ENCODE measurements at places on chromosomes 12 and 14. TPM values are rescaled to one million over a fixed set of nuclear protein-coding genes. Genes with fewer than 3 reads are reported as not detected.

The ERBB3 gene
- 9.1 TPM for total RNA-seq

GRCh38 chr14:104283197-104284106 is 145.1 kb downstream of the KIF26A start:
- no peak for DNase-seq
- H3K36me3 ChIP-seq, result no peaks in the 10 kb centered on the region
- no peak overlapping the region for H3K27ac ChIP-seq
- H3K4me1 ChIP-seq, result no peaks in the 10 kb centered on the region

- H3K27ac ChIP-seq, result no peak overlapping the region
- H3K27me3 ChIP-seq, result no peaks in the 10 kb centered on the region
- no peaks in the 10 kb centered on the region for H3K4me1 ChIP-seq
- no peaks in the 10 kb centered on the region for H3K36me3 ChIP-seq
- DNase-seq, result no peak
Measured at GRCh38 chr14:20118795-20119194, 8.3 kb downstream of the OR4K17 start.

- H3K36me3 ChIP-seq, result no peaks in the 10 kb centered on the region
- DNase-seq, result no peak
- no peak overlapping the region for H3K27ac ChIP-seq
Measured at GRCh38 chr12:10397296-10397695, 7.5 kb upstream of the KLRK1 start.

DNA sequence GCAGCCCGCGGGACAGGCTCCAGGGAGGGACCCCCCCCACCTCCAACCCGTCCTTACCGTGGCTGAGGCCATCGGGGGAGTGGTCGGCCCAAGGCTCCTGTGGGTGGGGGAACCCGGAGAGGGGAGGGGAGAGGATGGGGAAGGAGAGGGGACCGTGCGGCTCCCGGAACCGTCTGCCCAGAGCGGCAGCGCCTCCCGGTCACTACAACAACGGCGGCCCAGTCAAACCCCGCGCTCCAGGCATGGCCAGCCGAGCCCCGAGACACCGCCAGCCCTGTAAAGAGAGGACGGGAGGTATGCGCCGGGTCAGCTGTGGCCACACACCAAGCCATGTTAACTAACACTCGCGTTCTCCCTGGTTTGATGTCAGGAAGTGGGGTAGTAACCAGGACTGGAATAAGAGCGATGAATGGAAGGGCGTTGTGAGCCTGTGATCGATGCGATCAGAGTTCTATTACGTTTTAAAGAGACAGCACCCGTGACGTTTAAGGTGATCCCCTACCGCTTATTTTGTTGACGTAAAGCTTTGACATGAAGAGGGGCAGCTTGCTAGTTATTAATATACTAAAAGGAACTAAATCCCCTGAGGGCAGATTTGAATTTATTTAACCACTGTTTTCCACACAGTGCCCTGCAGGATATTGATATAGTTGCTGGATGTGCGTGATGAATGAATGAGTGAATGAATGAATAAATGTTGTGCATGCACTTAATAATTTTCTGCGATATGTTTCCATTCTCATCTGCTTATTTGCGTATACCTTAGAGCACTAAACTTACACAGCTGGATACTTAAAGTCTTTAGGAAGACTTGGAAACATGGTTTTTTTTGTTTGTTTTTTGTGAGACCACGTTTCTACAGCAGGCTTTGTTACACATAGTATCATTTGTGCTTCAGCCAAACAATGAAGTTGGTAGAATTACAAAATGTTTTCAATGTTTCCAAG is at the start of gene POC1B:
POC1B (minus strand) TSS at position 224 of the 947 bp plus-strand sequence; CDS start at position 72, 152 bp downstream.
- peak within 1 kb of the TSS; percentile 75 for H3K4me3 ChIP-seq
- peak within 1 kb of the TSS; percentile 89 for H3K27ac ChIP-seq
- no peaks in the 10 kb centered on the region for H3K36me3 ChIP-seq
- peak; percentile 76 for DNase-seq
- H3K4me1 ChIP-seq, result peaks cover 14% of the 10 kb centered on the region

- H3K36me3 ChIP-seq, result no peaks in the 10 kb centered on the region
- no peaks in the 10 kb centered on the region for H3K27me3 ChIP-seq
- no peak for DNase-seq
Measured at GRCh38 chr12:52699960-52700359, 3.4 kb downstream of the KRT77 start.

DNA sequence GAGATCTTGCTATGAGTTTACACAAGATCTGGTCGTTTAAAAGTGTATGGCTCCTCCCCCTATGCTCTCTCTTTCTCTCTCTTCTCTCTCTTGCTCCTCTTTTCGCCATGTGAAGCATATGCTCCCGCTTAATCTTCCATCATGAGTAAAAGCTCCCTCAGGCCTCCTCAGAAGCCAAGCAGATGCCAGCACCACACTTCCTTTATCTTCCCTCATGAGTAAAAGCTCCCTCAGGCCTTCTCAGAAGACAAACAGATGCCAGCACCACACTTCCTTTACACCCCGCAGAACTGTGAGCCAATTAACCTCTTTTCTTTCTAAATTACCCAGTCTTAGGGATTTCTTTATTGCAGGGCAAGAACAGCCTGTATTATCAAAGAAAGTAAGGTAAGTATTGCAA is 152.4 kb downstream of the SEC23A start:
- no peaks in the 10 kb centered on the region for H3K27me3 ChIP-seq

Measured in uterus (tissue), 4 donors.